Activated CD8-positive, alpha-beta T cell treated with anti-CD3 and anti-CD28 coated beads for 36 hours (primary cell): ENCODE measurements at places on chromosomes 3 and 15.

DNA sequence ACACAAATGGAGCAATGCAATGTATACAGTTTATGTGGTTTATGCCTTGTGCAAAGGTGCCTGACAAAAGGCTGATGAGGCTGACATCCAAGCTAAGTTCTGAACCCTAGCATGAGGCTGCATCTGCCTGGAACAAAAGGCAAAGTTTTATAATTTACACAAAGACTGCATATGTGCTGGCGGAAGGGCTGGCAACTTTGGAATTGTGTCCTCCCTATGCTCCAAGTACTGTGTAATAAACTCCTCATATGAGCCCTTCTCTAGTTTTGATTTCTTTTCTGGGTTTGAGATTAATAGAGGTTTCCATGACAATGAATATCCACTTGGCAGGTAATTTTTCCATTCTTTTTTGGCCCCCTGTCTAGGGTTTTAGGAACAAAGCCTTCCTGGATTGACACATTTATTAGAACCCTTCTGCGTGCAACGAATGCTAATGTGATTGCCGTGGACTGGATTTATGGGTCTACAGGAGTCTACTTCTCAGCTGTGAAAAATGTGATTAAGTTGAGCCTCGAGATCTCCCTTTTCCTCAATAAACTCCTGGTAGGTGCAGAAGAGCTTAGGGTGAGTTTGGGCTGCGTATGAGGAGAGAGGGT, 10.8 kb downstream of the PLA1A start:
- no peak for DNase-seq

DNA sequence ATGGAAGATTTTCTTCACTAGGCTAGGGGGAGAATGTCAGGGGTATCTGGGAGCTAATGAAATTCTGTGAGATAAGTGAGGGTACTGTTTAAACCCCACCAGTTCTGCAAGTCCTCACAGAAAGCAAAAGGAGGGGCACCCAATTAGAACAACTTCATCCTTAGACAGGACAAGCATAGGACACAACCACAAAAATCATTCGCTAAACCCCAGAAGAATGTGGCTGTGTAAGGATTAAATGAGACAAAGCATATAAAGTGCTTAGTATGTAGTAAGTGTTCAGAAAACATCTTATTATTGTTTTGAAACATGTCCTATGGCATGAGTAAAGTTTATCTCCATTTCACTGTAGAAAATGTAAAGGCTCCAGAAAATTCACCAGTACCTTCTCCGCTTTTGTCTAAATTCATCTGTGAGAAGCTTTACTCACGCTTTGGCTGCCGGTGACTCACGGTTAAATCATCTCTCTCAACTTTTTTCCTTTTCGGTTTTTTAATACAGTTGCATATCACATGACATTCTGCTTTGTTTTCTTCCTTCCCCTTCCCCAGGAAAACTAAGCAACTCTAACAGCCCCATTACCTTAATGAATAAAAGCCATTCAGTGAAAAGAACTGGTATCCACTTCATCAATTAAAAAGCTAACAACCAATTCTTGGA, 1.7 kb downstream of the CLRN1 start:
- DNase-seq = no peak

DNA sequence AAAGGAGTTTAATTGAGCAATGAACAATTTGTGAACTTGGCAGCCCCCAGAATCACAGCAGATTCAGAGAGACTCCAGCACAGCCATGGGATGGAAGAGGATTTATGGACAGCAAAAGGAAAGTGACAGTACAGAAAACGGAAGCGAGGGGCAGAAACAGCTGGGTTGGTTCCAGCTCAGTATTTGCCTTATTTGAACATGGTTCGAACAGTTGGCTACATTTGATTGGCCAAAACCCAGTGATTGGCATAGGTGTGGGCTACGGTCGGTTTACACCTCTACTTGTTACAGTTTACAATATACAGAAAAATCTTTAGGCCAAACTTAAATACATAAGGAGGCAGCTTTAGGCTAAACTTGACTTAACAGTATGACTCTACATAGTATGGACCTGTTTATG, 9.7 kb upstream of the MAP3K13 start:
- DNase-seq = no peak

DNA sequence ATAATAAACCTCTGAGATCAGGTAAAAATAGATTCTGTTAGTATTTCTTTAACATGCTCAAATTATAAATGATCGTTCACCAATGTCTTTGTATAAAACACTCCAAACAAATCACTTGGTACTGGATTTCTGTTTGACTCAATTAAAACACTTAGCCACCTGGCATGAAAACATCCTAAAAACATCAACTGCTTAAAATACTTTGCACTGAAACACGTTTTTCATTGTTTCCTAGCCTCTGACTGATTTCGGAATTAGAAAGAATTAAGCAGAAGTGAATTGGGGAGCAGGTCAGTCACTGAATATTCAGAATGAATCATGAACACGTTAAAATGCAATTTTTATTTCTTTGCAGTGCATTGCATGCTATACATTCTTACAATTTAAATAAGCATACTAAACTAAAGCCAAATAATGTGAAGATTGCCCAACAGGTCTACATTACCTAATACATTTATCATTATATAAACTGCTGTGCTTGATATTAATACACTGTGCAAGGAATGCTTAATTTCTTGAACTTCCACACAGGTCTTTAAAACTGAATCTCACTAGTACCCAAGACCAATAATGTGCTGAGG, 1.6 kb downstream of the THRB start:
- DNase-seq = no peak
